ENCODE measurements at places on chromosomes 12 and 14. TPM values are rescaled to one million over a fixed set of nuclear protein-coding genes. Genes with fewer than 3 reads are reported as not detected.
A peak's percentile ranks its signal among the peaks of the same experiment; 100 is the strongest.

GTF2H3 gene
- total RNA-seq: 14.3 TPM

FSCB gene
- not detected for total RNA-seq

- peak; percentile 51 for DNase-seq
These were observed 20.6 kb upstream of the CPM start for GRCh38 chr12:68953536-68953935.

GRCh38 chr12:64639466-64639865 lies 29.2 kb downstream of the RASSF3 start:
- DNase-seq: no peak

CDKN3 gene
- 3.0 TPM for total RNA-seq

DNA sequence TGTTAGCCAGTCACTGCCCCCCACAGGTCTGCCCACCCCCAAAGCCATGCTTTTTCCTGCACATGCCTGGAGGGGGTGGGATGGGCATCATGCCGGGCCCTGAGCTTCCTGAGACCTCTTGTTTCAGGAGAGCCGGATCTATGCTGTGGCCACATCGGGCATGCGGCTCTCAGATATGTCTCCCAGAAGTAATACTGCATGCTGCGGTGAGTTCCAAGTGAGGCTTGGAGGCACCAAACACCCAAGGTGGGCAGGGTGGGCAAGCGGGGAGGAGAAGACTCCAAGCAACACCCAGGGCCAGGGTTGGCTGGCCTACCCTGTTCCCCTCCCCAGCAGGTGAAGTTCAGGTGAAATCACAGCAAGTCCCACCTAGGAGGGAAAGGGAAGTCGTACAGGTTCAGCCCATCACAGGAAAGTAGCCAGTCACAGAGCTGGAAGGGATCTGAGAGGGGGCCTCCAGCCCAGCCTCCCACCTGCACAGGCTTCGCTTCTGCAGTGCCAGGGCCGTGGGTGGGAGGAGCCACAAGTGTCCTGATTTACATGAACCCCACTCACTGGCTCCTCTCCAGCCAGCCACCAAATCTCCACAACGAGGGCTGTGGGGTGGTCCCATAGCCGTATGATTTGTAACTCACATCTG lies 30.9 kb downstream of the PIGH start:
- DNase-seq: no peak

- no peak for DNase-seq
These were observed 22.2 kb downstream of the UBE2N start for GRCh38 chr12:93419388-93420034.

GRCh38 chr14:65312859-65313258 lies 99.7 kb upstream of the FUT8 start:
- DNase-seq: no peak

PLEKHA5 gene
- total RNA-seq: 78.0 TPM

- DNase-seq: no peak
These were observed 23.9 kb downstream of the DUSP6 start for GRCh38 chr12:89328151-89329030.

DNA sequence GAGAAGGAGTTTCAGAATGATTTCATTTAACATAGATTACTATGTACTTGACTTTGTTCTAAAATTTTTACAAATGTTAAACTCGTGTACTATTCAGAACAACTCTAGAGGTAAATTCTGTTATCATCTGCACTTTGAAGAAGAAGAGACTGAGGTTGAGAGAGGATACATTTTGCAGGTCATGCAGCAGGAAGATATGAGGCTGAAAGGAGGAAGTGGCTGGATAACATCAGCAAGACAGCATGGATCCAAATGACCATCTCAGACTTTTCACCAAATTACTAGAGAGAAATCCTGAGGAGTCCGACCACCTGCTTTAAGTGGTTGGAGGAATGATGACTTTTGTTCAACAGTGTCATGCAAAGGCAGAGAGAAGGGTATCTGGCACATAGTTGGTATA lies 84.9 kb downstream of the ASCL4 start:
- DNase-seq: no peak

DNA sequence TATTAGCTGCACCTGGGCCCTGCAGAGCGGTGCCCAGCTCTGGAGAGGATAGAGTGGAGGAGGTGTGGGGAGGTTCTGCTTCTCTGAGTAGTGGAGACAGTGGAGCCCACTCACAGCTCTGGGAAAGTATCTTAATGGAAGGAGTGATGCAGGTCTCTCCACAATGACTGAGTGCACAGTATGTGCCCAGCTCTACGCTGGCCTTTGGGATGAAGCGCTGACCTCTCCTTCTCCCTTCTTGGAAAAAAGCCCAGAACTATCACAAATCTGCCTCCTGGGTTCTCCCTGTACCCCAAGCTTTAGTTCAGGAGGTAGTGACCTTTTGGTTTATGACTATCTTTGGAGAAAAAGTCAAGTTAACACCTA lies 495 bp upstream of the KRT3 start:
- no peak for DNase-seq

HNRNPA1 gene
- 296 TPM for total RNA-seq

DNA sequence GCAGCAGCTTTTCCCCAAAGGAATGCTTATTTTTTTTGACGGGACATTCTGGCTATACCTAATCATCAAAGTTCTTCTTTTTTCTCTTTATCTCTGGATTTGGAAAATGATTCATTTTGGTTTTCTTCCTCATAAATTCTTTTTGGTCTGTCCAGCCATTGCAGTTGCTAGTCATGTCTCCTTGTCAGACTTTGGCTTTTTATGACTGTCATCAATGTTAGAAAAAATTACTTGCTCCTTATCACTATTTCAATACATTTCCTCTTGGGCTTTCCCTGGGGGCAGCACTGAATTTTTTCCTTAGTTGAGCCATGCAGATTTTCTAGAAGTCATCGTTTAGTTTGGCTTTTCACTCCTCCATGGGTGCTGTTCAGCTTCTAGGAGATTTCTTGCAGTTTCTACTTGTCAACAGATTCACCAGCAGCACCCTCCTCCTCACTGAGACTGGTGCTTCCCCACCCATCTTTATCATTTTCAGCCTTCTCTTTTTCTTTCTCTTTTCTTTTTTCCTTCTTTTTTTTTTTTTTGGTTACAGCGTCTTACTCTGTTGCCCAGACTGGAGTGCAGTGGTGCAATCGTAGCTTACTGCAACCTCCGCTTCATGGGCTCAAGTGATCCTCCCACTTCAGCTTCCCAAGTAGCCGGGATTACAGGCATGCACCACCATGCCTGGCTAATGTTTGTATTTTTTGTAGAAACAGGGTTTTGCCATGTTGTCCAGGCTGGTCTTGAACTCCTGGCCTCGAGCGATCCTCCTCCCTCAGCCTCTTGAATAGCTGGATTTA lies 5.2 kb downstream of the ADIPOR2 start:
- DNase-seq: no peak

- DNase-seq: no peak
These were observed 18.1 kb downstream of the JDP2 start for GRCh38 chr14:75445963-75446362.

GLT8D2 gene
- 3.3 TPM for total RNA-seq

SLC38A4 gene
- total RNA-seq: 19.7 TPM

CCDC196 gene
- total RNA-seq: not detected

- DNase-seq: no peak
These were observed 76.5 kb downstream of the WNK1 start for GRCh38 chr12:828726-829395.

GRCh38 chr12:120468325-120468820 lies 1.2 kb downstream of the SRSF9 start:
- DNase-seq: peak; percentile 43

CLEC2B gene
- not detected for total RNA-seq

- DNase-seq: no peak
These were observed at the start of gene SH2B3 for GRCh38 chr12:111405859-111406473. Gene SH2B3, plus strand, starts transcription at chr12:111405923. Its CDS starts 12,223 bp downstream, at chr12:111418146.

- DNase-seq: no peak
These were observed 4.2 kb downstream of the SERPINA10 start for GRCh38 chr14:94288610-94289465.

TOMM20L gene
- not detected for total RNA-seq

DNA sequence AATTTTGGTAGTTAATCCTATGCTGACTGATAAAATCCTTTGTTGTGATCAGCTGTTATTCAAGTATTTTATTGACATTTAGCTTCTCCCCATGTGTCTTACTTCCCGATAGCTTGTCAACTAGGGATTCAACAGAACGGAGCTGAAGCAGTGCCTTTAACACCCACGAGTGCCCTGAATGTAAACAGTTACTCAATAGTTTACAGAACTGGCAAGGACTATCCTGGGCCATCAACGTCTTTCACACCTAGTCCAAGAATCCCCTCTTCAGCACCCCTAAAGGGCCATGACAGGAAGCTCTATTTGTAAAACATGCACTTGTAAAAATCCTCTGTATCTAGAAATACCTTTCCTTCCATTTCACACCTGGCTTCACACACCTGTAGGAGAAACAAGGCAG lies 45.3 kb downstream of the SETD3 start:
- DNase-seq: no peak

- DNase-seq: no peak
These were observed 55.7 kb downstream of the METTL25 start for GRCh38 chr12:82414044-82414443.

DNA sequence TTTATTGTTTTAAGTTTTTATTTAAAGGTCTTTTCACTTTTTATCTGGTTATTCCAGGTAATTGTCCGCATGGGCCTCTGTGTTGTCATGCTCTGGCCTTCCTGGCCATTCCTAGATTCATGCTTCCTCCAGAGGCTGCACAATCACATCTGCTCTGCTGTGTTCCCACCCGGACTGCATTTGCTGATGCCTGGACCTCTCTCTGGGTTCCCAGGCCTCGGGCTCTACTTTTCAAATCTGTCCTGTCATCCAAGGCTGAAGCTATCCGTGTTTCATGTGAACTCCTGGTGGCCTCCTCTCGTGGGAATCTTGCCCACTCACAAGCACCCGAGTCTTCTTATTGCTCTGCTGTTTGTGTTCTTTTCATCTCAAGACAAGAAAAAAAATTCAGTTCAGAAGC lies 16.1 kb upstream of the VDR start:
- DNase-seq: no peak

DNA sequence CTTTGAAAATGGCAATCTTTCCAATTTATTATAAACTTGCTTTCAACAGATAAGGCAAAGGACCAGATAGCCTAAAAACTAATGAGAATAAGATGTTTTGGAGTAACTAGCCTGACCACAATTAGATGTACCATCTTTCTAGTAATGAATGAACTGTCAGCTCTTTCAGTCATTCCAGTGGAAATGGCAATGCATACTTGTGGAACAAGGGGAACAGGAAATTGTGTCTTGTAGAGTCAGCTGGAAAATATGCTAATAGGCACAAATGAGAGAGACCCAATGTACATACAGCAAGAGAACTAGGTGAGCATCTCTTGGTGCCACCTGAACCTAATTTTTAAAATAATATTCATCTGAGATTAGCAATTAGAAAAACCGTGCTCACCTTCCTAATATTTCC lies 76.1 kb upstream of the GPHB5 start:
- no peak for DNase-seq

DNA sequence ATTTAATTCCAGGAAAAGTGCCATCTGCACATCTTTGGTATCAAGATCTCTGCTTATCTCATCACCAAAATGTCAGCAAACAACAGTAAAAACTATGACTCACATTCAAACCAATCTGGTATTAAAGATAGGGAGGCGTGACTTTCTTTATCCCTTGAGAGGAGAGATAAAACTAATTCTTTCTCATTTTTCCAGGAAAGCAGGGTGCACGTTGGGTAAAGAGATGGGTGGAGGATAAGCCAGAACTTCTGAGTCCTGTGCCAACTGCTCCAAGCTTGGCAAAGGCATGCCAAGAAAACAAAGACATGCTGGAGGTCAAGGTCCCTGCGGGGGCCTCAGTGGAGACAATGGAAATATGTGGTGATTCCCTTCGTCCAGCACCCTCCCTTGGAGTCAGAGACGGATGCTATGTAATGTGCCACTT lies 225.8 kb upstream of the PLXNC1 start:
- DNase-seq: no peak

GRCh38 chr12:116539905-116540482 lies 19.2 kb upstream of the MAP1LC3B2 start:
- peak; percentile 38 for DNase-seq

TCL1B gene
- not detected for total RNA-seq

- no peak for DNase-seq
These were observed 356 bp upstream of the ZC3H14 start for GRCh38 chr14:88562532-88562830.

TMPRSS12 gene
- not detected for total RNA-seq

DNA sequence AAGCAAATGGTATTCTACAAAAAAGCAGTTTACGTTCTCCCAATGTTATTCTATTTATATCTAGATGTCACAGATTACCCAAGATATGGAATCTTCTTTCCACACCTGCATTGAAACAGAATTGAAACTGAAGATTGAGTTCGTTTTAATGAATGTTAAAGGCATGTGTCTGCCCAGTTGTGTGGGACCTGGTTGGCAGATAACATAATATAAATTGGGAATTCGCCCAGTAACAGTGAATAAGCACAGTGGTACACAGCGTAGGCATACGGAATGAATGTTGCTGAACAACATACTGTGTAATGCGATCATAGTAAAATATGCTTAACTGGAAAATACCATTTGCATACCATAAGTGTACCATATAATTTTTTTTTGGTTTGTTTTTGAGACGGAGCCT lies 4.3 kb downstream of the KHNYN start:
- no peak for DNase-seq
